Stimulated activated naive CD4-positive, alpha-beta T cell treated with Interleukin-2 at 50 U/mL for 16 hours (primary cell): ENCODE measurements at places on chromosomes 3 and 15.

DNA sequence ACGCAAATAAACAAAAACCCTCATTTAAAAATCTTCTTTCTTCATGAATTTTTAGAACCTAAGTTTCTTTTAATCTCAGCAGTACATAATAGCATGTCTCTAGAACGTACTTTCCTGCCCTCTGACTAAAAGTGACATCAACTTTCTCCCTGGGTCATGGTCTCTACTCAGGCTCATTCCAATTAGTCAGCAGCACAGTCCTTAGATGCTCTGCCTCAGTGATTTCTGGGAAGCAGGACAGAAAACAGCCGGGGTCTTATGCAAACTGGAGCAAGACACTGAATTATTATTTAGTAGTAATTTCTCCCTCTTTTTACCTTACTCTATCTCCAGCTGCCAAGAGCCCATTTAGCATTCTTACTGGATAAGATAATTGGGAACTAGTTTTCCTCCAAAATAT, 365.2 kb downstream of the TUSC7 start:
- no peak for DNase-seq

DNA sequence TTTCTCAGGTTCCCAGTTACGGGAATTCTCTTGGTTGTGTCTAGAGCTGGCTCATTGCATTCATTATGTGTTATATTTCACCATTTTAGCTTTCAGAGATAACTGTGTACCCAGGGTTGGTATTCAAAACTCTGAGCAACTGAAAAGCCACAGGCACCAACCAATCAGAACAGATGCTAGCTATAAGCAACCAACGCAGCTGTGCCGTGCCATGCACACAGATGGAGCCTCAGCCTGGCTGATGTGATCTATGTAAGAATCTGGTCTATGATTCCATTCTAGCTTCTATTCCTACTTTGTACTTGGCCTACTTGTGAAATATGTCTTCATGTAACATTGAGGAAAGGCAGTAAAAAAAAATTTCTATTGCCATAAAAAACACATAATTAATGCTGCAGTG, 95.0 kb upstream of the CCDC80 start:
- no peak for DNase-seq

DNA sequence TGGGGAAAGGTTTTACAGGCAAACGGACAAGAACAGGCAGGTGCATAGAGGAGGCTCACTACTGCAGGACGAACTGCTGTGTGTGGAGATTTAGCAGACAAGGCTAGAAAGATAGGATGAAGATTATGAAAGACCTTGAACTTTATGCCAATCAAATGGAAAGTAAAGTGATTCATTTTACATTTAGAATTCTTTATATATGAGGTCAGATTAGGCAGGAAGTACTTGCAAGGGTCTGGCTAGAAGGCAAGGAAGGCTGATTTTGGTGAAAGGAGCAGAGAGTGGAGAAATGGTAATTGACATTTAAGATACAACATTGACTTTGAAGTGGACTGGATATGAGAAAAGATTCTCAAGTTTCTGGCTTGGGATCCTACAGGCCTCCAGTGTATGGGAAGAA, 33.6 kb downstream of the PLSCR4 start:
- DNase-seq: no peak

GRCh38 chr15:78082106-78082742, 4.7 kb upstream of the TBC1D2B start:
- no peak for DNase-seq

DNA sequence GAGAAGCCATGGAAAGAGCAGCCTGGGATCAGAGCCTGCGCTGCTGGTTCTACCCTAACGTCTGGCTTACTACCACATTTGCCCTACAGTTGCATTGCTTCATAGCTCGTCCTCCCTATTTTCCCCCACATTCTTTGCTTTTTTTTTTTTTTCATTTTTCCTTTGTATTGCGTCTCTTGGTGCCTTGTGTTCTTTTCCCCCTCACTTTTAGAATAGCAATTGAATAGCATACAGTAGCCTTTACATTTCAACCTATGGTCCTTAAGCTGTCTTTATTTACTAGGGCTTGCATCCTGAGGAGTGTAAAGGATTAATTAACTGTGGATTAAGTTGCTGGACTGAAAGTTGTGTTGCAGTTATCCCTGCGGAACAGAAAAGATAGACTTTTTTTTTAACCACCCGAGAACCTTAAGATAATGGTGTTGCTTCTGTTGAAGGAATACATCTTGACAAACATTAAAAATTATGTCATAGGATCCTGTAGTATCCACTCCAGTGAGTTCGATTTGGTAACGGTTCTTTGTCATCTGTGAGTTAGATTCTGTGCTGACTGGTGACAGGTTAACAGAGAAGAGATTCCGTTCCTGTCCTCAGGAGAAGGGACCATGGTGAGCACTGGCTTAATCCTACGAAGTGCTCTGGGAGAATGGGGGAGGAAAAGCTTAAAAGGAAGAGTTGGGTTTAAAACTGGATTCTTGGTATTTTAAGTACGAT, 417.4 kb upstream of the NAALADL2 start:
- no peak for DNase-seq

DNA sequence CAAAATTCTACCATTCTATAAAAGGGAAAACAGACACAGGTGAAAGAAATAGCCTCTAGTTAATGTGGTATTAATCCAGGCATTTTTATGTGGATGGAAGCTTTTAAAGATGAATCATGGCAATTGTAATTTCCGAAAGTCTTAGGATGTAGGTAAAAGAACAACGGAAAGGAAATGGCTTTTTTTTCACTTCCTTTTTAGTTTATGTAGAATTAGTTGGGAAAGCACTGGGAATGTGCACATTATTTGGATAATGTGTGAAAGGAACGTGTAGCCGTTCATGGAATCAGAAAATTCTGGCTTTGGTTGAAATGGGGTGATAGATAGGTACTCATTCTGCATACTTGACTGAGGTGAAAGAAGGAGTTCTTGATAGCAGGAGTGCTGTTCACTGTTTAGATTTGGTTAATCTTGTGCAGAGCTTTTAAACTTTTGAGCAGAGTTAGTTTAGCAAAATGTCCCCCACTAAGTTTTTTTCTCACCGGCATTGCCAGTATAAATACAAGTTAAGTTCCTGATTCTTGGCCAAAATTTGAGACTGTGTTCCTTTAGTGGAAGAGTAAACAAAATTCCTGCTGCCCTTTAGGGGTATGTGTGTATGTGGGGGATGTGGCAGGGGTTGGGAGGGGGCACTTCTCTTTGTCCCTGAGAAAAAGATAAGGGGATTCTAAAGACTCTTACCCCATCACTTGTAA, 20.2 kb upstream of the UTS2B start:
- DNase-seq: no peak
